Activated CD4-positive, CD25-positive, alpha-beta regulatory T cell treated with anti-CD3 and anti-CD28 coated beads, Interleukin-2, amount 50 U/mL, for 72 hours (primary cell): ENCODE measurements at places on chromosomes 12 and 14.

DNA sequence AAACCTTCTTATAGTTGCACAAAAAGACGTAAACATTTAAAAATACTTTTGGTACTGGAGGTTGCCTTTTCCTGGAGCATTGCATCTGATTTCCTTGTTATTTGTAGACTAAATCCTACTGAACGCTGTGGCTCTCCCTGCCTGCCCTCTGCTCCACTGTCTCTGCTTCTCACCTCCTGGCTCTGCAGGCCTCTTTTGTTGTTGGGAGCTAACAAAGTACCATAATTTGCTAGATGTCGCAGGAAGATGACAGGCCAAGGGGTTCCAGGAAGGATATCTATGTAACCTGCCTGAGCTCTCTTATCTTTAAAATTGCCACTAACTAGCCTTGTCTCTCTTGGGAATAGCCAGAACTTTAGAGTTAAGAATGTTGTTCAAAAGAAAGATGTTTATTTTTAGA is 21.4 kb downstream of the SYNE2 start:
- DNase-seq: no peak

GRCh38 chr12:4482936-4483335 is 37.3 kb upstream of the FGF6 start:
- DNase-seq: no peak

GRCh38 chr12:106717673-106718072 is 56.8 kb upstream of the RIC8B start:
- DNase-seq: no peak

DNA sequence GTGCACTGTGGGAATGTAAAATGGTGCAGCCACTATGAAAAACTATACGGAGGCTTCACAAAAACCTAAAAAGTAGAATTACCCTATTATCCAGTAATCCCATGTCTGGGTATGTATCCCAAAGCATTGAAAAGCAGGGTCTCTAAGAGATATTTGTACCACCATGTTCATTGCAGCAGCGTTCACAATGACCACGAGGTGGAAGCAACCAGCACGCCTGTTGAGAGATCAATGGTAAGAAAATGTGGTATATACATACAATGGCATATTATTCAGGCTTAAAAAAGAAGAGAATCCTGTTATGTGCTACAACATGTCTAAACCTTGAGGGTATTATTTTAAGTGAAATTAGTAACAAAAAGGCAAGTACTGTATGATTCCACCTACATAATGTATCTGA is 910 bp upstream of the NOPCHAP1 start:
- no peak for DNase-seq

DNA sequence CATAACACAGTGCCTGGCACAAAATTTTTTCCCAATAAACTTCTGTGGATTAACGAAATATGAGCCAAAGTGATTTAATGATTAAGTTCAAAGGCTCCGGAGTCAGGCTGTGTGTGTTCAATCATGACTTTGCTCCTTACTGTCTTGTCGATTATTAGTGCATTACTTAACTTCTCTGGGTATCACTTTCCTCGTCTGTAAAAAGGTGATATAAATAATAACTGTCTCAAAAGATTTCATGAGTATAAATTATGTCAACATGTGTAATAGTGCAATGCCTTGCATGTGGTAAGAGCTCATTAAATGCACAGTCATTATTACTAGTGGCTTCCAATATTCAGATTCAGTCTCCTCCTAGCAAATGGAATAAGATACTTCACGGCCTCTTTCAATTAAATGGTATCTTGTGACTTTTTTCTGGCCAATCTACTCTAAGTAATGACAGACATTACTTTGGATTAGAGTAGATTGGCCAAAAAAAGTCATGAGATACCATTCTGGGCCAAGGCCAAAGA is 6.8 kb upstream of the IFNG start:
- no peak for DNase-seq

- no peak for DNase-seq
Measured at GRCh38 chr14:55599250-55599879, 19.4 kb downstream of the KTN1 start.

GRCh38 chr12:121050725-121051124 is 11.7 kb upstream of the OASL start:
- DNase-seq: no peak

DNA sequence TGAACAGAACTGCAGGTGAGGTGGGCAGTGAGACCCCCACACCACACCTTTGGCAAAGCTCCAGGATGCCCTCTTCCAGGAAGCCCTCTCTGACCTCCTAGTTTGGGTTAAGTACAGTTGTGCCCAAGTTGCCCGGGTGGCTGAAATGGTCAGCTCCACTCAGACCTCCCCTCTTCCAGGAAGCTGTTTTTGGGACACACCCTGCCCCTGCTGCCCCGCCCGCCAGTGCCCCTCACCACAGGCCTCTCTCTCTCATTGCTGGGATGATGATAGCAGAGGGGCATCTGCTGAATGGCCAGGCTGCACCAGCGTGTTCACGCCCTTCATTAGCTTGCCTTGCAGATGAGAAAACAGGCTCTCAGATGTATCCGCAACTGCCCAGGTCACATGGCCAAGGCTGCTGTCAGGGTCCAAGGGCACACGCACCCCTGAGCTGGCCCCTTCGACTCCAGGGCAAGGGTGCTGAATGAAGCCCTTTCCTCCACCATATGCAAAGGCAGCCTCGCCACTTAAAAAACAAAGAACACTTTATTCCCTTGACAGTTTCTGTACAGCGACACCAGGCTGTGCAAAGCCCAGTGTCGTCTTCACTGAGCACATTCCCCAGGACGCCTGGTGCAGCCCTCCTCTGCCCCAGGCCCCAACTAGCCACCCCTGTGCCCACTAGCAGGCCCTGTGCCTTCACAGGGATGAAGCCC is 15.5 kb downstream of the SLC25A29 start:
- DNase-seq: peak; percentile 25

DNA sequence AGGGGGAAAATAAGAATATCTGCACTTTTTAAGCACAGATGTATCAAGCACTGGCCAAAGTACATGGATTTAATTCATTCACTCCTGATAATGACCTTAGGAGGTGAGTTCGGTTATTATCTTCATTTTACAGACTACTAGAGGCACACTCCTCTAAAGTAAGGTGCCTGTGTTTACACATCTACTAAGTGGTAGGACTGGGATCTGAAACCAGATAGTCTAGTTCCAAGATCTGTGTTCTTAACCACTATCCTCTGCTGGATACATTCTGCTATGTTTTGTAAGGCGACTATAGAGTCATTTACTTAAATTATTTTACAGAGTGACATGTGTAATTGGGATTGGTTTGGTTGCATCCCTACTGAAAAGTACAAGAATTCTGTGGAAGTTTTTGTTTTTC is 175.3 kb downstream of the ESR2 start:
- no peak for DNase-seq

DNA sequence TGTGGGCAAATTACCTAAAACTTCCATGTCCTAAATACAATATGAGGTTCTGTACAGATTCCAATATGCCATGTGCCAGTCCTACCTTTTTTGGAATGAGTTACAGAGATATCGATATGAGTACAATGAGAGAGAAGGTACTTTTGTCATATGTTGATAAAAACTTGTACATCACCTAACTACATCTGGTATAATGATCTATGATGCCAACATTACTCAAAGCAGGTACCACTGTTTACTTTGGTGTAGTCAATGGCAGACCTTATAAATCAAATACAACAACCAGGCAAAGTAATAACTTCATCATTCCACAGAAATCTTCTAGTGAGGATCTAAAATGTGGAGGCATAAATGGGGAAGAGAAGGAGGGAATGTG is 12.7 kb downstream of the TEP1 start:
- DNase-seq: no peak
